AML-193 (cell line): ENCODE measurements at places on chromosomes 1 and 21.

DNA sequence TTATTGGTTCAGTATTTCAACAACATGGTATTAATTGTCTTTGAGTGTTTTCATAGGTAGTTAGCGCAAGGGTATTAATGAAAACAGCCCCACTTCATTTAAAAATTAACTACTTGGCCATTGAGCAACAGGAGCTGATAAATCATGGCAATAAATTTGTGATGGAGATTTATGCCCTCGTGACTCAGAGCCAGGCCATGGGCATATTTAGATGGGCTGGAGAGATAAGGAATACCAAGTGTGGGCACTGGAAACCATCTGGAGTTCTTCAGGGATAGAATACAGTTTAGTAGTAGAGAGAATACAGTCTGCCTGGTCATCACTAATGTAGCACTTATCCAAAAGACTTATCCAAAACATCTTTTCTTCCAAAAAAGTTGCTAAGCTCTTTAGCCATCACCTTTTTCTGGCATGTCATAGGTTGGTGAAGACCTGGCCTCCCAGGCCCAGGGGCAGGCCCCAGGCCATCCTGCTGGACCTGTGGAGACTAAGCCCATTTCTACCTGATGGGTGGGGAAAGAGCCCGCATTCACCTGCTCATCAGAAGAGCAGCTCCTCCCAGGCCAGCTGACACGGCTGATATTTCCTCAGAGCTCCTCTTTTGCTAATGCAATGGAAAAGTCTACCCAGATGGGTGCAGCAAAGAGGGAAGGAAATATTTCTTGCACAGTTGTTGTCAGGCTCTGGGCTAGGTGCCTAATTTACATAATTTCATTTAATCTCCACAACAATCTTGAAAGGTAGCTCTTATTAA, 238.0 kb downstream of the TM2D1 start:
- DNase-seq: no peak

DNA sequence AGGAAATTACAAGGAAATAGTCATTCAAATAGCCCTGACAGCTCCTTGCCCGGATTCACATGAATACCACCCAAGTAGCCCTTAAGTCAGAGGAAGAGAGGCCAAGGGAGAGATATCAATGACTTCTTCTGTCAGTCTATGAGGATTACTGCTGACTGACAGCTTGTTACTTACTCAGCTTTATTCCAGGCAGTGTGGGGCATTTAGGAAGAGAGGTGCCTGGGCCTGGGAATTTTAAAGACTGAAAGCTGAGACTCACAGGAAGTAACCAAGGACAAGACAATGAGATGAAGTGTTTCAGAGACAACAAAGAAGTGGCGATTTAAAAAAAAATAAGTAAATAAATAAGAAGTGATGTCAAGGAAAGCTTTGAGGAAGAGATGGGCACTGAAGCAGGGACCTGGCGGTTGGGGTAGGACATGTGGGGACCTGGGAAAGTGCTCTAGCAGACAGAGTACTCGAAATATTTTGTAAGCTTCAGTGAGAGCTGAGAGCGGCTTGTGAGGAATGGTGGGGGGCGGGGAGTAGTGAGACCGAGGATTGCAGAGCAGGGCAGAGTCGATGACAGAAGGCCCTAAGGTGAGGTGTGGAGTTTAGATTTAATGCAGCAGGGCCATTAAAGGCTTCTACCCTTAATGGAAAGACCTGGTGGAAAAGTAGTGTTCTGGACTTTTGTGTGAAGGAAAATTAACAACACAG, 58.9 kb downstream of the ST3GAL3 start:
- DNase-seq: no peak

DNA sequence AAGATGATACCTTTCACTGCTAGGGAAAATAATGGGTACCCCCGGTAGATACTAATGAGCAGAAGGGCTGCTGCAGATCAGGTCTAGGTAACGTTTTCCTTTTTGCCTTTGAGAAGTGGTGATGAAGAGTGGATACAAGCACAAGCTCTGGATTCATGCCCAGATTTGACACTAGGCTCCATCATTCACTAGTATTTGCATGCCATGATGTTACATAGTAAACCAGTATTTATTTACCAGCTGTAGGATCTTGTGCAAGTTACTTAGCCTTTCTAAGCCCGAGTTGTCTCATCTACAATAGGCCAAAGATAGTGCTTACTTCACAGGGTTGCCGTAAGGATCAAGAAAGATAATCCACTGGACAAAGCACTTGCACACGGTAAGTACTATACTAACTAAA, 14.2 kb downstream of the PTPN14 start:
- DNase-seq: no peak

DNA sequence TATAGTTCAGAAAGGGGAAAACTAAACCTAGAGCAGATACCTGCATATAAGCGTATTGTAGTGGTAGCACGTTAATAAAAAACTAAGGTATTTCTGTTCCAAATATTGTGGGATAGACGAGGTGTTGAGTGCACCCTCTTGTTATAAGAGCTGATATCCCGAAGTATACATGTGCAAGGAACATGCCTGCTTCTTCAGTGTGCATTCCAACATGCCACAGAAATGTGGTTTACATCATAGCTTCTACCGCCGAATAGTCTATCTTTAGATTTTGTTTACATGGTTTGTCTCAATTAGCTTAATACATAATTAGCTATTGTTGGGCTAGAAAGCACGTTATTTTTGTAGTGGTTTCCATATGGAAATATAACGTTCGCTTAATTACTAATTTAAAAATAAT, 2.2 kb downstream of the CHRM3 start:
- no peak for DNase-seq

DNA sequence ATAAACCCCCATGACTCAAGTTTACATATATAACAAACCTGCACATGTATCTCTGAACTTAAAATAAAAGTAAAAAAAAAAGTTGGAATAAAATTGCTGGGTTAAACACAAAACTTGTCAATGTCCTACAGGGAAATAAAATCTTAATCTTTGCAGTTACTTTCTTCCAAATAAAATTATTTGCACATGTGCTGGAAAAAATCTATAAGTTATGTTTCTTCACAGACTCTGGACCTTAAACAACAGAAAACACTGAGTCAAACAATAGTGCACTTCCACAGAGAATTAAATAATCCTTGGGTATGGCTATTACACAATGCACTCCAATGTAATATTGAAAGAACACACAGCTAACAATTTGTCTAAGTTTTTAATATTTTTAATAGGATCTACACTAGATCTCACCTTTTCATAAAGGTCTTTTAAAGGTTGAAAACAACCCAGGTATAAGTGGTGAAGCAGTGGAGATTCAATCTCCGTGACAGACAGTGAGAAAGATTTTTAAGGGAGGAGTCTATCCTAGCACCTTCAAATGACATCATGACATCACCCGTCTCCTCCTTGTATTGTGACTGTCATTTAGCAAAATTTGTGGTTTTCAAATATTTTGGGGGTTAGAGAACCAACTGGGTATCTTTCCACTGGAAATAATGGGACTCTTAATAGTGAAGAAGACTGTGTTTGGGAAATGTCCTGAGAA, 25.2 kb upstream of the FGGY start:
- DNase-seq: no peak

DNA sequence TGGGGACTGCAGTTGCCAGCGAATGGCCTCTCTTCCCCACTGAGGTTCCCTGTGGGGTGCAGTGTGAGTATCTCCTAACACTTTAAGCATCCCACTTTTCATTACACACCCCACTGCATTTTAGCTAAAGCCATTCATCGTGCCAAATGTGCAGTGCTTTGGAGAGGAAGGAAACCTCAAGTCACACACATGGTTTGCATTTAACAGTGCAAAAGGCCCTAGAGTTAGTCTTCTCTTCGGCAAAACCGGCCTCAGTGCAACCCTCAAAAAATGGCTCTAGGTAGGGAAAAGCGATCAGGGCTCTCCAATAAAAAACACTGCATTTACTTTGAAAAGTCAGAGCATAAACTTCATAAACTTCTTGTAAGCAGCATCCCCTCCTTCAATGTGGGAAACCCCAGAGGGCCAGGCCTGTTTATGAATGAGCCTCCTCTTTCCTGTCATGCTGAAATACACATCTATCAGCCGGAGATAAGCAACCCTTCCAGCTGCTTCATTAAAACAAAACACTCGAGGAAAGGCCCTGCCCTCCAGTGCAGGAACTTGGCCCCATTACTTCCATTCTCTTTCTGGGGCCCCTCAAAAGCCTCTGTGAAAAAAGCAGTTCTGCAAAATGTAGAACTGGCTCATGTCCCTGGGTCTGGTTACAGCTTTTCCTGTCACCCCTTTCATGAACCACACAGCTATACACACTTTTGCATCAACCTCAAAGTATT, 184.0 kb downstream of the CDC7 start:
- no peak for DNase-seq

GRCh38 chr1:209341146-209341545, 242.4 kb upstream of the CAMK1G start:
- no peak for DNase-seq

- no peak for DNase-seq
These were observed 943 bp downstream of the ERRFI1 start for GRCh38 chr1:8025061-8025670.

GRCh38 chr1:6871300-6871972, 86.2 kb downstream of the CAMTA1 start:
- DNase-seq: no peak

GRCh38 chr1:34083974-34084373, 81.1 kb downstream of the CSMD2 start:
- DNase-seq: no peak

- no peak for DNase-seq
These were observed 126.7 kb downstream of the CAMTA1 start for GRCh38 chr1:6911974-6912373.

GRCh38 chr1:30839827-30840359, 68.7 kb downstream of the SDC3 start:
- DNase-seq: no peak

DNA sequence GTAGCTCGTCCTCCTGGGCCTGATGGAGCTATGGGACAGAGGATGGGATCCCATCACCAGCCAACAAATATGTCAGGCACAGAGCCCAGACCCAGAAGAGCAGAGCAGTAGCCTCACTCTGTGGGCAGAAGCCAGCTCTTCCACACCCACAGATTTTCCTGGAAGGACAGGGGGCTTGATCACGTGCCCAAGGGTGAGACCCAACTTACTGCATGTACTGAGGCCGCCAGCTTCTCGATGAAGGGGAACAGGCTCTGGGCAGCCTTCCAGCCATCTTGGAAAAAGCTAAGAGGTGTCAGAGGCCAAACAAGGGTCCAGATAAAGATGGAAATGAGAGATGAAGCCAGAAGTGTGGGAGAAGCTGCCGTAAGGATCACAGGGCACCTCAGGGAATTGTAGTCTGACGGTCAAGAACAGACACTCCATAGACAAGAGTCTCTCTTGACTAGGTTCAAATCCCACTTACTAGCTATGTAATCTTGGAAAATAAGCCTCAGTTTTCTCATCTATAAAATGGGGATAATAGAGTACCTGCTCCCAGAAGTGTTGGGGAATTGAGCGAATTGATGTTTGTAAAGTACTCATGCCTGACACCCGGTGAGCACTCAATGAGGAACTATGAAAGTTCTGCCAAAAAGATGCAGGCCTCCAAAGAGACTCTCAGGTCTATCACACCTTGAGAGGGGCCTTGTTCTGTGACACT, 17.0 kb upstream of the TCEA3 start:
- DNase-seq: no peak

- DNase-seq: no peak
These were observed 318.0 kb downstream of the TPR start for GRCh38 chr1:186057086-186057485.

DNA sequence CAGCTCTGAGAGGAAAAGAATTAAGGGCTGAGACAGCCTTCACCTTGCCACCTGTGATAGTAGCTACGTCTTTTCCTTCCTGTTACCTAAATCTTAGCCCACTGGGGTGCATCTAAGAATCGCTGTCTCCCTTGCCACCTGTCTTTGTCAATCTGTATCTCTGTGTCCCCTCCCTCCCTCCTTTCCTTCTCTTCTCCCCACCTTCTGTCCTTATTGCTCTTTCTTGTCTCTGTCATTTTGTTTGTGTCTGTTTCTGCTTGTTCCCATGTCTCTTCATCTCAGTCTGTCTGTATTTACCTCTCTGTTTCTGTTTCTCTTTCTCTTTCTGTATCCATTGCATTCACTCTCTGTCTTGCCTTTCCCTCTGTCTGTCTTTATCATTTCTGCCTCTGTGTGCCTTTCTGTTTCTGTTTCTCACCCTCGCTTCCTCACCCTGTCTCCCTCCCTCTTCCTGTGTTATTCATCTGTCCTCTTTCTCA, 30.2 kb downstream of the SLC22A15 start:
- no peak for DNase-seq

DNA sequence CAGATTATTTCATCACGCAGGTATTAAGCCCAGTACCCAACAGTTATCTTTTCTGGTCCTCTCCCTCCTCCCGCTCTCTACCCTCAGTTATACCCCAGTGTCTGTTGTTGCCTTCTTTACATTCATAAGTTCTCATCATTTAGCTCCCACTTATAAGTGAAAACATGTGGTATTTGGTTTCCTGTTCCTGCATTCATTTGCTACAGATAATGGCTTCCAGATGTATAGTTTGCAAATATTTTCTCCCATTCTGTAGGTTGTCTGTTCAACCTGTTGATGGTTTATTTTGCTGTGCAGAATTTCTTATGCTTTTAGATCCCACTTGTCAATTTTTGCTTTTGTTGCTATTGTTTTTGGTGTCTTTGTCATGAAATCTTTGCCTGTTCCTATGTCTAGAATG, 21.1 kb upstream of the KCNH1 start:
- no peak for DNase-seq
